CD4-positive, alpha-beta T cell (primary cell): ENCODE measurements at places on chromosomes 3 and 15.

GRCh38 chr15:84112025-84112424 lies 123.5 kb upstream of the GOLGA6L4 start:
- no peak for DNase-seq

GRCh38 chr15:31262143-31262530 lies 64.5 kb upstream of the KLF13 start:
- no peak for DNase-seq

- no peak for DNase-seq
Observed at GRCh38 chr3:119310071-119310470, 15.9 kb downstream of the ARHGAP31 start.

DNA sequence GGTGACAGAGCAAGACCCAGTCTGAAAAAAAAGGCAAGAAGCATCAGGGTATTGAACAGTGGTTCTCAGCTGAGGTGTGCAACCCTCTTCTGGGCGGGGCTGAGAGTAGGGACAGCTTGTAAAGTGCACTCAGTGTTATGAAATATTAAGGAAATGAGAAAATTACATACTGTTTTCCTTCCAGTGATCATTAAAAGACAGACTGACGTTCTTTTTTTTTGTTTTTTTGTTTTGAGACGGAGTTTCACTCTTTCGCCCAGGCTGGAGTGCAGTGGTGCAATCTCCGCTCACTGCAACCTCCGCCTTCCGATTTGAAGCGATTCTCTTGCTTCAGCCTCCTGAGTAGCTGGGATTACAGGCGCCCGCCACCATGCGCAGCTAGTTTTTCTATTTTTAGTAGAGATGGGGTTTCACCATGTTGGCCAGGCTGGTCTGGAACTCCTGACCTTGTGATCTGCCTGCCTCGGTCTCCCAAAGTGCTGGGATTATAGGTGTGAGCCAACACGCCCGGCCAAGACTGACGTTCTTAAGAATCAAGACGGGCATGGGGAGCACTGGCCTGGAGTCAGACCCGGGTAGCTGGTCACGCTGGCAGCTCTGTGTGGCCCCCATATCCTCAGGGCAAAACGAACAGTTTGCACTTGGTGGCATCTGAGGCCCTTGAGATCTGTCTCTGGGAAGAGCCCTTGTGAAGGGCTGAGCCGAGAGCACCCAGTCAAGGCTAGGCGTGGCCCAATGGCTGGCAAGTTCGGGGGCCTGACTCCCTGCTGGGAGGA lies 11.4 kb downstream of the MAN2A2 start:
- no peak for DNase-seq

- DNase-seq = no peak
Observed at GRCh38 chr15:35444557-35445204, 101.3 kb downstream of the DPH6 start.

DNA sequence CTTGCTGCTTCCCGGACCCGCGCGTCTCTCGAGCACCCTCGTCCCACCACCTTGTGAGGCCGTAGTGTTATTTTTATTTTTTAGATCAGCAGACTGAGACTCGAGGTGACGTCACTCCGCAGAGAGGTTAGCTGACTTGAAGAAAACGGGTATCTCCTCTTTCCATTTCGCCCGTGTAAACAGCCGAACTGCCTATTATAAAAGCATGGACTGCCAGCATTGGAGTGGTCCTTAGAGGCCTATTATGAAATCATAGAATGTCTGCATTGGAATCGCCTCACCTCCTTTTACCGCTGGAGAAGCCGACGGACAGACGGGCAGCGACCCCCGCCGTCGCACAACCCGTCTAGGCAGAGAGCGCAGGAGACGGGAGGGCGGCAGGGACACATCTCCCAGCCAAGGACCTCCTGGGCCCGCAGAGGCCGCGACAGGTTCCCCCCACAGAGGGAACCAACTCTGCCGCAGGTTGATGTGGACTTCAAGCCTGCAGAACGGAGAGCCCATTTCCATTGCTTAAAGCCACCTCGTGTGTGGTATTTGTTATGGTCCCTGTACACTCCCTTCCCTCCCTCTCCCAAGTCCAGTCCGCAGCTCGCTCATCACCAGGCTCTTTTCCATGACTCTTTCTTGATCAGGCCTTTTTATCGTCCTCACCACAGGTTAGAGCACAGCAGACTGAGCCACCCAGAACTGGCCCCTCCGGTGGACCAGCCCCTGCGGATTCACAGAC lies 540 bp upstream of the PPP1R2 start:
- DNase-seq = no peak

DNA sequence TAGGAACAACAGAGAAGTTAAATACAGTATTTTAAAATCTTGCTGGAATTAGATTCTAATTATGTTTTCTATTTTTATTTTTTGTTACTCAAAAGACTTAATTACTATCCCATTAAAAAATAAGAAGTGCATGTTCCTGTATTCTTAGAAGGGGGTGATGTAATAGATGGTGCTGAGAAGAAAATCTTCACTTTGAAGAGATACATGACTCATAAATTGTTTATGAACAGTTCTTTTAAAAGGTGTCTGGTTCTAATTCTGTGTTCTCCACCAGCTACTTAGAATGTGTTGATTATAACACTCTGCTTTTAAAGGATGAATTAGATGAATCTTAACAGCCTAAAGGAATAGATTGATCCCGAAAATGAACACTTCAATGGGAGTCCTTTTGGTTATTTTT lies 8.2 kb downstream of the RCN2 start:
- DNase-seq = no peak

GRCh38 chr3:132573797-132574211 lies 23.3 kb upstream of the ACKR4 start:
- no peak for DNase-seq

DNA sequence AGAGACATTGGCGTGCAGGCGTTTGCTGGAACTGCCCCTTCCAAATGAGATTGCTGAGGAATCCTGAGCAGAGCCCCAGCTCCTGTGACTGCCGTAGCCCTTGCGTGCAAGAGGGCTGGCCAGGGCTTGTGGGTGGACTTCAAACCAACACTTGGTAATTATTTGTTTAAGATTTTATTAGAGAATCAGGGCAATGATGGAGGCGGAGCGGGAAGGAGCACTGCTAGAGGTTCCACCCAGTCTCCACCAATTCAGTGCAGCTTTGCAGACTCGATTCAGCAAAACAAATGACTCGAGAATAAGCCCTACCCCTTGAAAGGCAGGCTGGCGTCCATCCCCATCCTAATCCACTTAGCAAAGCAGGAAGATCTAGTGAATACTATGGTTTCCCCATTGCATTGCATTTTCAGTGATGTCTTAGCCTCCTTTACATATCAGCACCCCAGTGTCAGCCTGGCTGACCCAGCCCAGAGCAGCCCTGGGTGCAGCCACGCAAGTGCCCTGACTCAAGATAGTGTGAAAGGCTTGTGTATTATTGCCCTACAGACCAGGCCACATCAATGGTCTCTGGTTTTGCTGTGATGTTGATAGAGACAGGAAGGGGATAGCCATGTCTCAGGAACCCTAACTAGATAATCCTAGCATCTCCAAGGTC lies 26.0 kb downstream of the GLDN start:
- DNase-seq = no peak

- DNase-seq = no peak
Observed at GRCh38 chr15:28080386-28080785, 18.7 kb downstream of the OCA2 start.

DNA sequence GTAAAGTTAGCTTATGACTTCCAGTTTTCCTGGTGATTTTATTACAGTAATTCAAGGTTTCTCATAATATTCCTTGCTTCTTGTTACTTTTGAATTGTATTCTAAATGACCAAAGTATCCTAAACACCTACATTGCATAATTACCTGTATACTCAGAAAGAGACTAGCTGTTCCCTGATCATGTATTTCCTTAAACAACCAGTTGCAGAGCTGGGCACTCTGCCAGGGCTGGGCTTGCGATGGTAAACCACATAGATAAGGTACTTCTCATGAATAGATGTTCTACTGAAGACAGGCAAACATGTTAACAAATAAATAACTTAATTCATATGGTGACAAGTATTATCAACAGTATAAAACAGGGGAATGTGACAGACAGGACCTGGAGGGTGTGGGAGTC lies 142.3 kb upstream of the WNT5A start:
- DNase-seq = no peak
